ENCODE measurements at places on chromosomes 5 and 9. TPM values are rescaled to one million over a fixed set of nuclear protein-coding genes. Genes with fewer than 3 reads are reported as not detected.

GRCh38 chr5:160075073-160075472 lies 44.2 kb downstream of the PWWP2A start:
- peaks cover 6% of the 10 kb centered on the region for H3K36me3 ChIP-seq
- no peak overlapping the region for H3K27ac ChIP-seq
- no peaks in the 10 kb centered on the region for H3K27me3 ChIP-seq
- H3K4me3 ChIP-seq, result no peak overlapping the region

- H3K27me3 ChIP-seq, result no peaks in the 10 kb centered on the region
- peak; percentile 50 for DNase-seq
- H3K4me3 ChIP-seq, result no peak overlapping the region
- peaks cover 69% of the 10 kb centered on the region for H3K4me1 ChIP-seq
- H3K27ac ChIP-seq, result peak overlapping the region; percentile 65
- H3K36me3 ChIP-seq, result no peaks in the 10 kb centered on the region
Measured at GRCh38 chr5:158884827-158885518, 214.7 kb downstream of the EBF1 start.

GRCh38 chr5:89615839-89616518 lies 733.0 kb upstream of the MEF2C start:
- H3K4me3 ChIP-seq, result no peak overlapping the region
- no peak for DNase-seq
- H3K36me3 ChIP-seq, result no peaks in the 10 kb centered on the region
- H3K27me3 ChIP-seq, result no peaks in the 10 kb centered on the region
- no peak overlapping the region for H3K27ac ChIP-seq

GRCh38 chr5:2032432-2032831 lies 149.7 kb upstream of the IRX4 start:
- DNase-seq, result no peak
- H3K4me1 ChIP-seq, result no peaks in the 10 kb centered on the region
- H3K27ac ChIP-seq, result no peak overlapping the region
- peaks cover 6% of the 10 kb centered on the region for H3K27me3 ChIP-seq
- H3K4me3 ChIP-seq, result no peak overlapping the region

DNA sequence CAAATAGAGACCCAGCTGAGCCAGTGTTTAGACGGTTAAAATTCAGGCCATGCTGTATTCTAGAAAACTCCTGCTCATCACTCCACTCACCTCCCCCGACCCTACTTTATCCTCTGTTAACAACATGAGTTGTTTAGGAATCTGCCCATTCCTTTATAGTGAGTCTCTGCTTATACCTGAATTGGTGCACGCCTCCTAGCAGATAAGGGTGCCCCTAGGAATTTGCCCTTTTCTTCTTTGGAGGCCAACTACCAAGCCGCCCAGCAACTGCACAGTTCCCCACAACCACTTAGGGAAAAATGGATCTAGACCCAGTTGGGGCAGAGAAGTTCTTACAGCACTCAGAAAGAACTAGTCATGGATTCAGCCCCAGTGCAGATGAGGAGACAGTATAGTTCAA lies 102.3 kb downstream of the MAMDC2 start:
- no peak overlapping the region for H3K27ac ChIP-seq
- no peaks in the 10 kb centered on the region for H3K4me1 ChIP-seq
- no peak overlapping the region for H3K4me3 ChIP-seq
- H3K36me3 ChIP-seq, result no peaks in the 10 kb centered on the region
- no peak for DNase-seq

GRCh38 chr5:77311214-77311571 lies 100.7 kb downstream of the PDE8B start:
- no peak for DNase-seq
- no peaks in the 10 kb centered on the region for H3K27me3 ChIP-seq
- no peaks in the 10 kb centered on the region for H3K4me1 ChIP-seq
- no peaks in the 10 kb centered on the region for H3K36me3 ChIP-seq

DNA sequence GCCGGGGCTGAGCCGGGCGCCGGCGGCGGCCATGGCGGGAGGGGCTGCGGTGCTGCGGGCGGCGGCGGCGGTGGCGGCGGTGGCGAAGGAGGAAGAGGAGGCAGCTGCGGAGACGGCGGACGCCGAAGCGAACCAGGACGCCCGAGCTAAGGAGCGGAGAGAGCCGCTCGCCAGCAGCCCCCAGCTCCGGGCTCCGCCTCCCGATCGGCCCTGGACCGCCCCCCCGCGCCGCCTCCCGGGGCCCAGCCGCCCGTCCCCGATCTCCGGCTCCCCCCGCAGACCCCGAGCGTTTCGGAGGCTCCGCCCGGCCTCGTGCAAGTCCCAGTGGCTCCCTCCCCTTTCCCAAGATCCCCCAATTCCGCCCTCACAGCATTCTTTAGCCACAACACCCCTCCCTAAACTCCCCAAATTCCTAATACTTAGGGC lies at the start of gene ASTN2:
ASTN2 (minus strand) TSS at position 152 of the 426 bp plus-strand sequence; CDS start at position 33, 119 bp downstream.
- H3K27me3 ChIP-seq, result no peaks in the 10 kb centered on the region
- no peak for DNase-seq
- no peaks in the 10 kb centered on the region for H3K4me1 ChIP-seq
- no peak within 1 kb of the TSS for H3K4me3 ChIP-seq
- no peak within 1 kb of the TSS for H3K27ac ChIP-seq

GRCh38 chr9:81575956-81576355 lies 113.4 kb downstream of the TLE1 start:
- no peak overlapping the region for H3K27ac ChIP-seq
- no peaks in the 10 kb centered on the region for H3K4me1 ChIP-seq
- H3K36me3 ChIP-seq, result peaks cover 2% of the 10 kb centered on the region
- no peak for DNase-seq
- no peaks in the 10 kb centered on the region for H3K27me3 ChIP-seq

GRCh38 chr5:146827901-146828300 lies 50.7 kb downstream of the PPP2R2B start:
- no peak overlapping the region for H3K4me3 ChIP-seq
- no peak overlapping the region for H3K27ac ChIP-seq
- no peaks in the 10 kb centered on the region for H3K4me1 ChIP-seq
- DNase-seq, result no peak
- no peaks in the 10 kb centered on the region for H3K36me3 ChIP-seq

- DNase-seq, result no peak
- H3K36me3 ChIP-seq, result no peaks in the 10 kb centered on the region
- H3K4me3 ChIP-seq, result peak overlapping the region; percentile 1
- H3K27ac ChIP-seq, result no peak overlapping the region
Measured at GRCh38 chr9:107285286-107285685, 2.2 kb downstream of the RAD23B start.

DNA sequence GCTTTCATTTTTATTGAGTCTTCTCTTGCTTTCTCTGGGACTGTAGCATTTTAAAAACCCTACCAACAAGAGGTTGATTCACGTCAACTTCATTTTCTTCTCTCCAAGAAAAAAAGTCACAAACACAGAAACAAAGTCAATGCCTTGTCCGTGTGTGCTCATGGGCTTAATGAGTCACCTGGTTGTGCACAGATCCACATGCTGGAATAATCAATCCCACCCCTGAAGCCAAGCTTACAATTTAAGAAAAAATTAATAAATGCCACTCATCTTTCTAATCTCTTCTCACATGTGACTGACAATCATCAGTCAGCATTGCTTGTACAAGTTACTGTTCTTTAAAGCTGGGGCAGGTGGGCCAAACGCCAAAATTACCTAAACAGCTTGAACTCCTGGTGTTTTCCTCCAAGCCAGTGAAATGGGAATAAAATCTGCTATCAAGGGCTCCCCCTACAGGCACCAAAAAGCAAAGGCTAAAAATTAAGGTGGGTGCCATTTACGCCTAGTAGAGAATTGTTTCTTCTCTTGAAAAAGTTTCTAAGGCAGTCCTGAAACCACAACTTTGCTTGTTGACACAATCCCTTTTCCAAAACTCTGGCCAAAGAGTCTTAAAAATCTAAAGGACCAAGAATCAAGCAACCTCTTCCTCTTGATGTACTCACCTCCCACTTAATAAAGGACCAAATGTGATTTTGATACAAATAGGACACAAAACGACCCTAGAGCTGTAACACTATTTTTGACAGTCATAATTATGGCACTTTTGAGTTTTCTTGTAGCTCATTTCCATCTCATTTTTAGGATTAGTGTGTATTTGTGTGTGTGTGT lies 21.3 kb downstream of the TRMO start:
- peak; percentile 60 for DNase-seq
- H3K4me3 ChIP-seq, result no peak overlapping the region
- peaks cover 27% of the 10 kb centered on the region for H3K36me3 ChIP-seq
- H3K27me3 ChIP-seq, result no peaks in the 10 kb centered on the region
- peaks cover 2% of the 10 kb centered on the region for H3K4me1 ChIP-seq

DNA sequence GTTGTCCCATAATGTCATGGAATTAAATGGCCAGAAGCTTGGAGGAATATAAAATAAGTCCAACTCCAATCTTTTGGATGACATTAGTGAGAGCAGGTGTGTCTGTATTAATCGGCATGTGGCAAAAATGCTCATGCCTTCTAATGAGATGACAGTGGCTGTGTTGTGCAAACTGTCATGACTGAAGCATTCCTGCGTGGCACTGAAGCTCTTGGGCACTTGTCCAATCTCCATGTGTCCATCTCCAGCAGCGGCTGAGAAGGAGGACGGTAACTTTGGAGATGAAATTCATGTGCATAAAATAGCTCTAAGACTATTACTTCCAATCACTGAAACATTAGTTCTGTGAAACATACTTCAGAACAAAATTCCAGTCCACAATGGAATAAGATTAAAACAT lies 697.5 kb upstream of the GRAMD2B start:
- H3K27me3 ChIP-seq, result no peaks in the 10 kb centered on the region
- DNase-seq, result no peak
- no peaks in the 10 kb centered on the region for H3K4me1 ChIP-seq
- H3K36me3 ChIP-seq, result no peaks in the 10 kb centered on the region
- no peak overlapping the region for H3K4me3 ChIP-seq

GRCh38 chr5:173823721-173824567 lies 64.2 kb upstream of the CPEB4 start:
- peak overlapping the region; percentile 12 for H3K27ac ChIP-seq
- no peaks in the 10 kb centered on the region for H3K36me3 ChIP-seq
- no peaks in the 10 kb centered on the region for H3K27me3 ChIP-seq
- H3K4me1 ChIP-seq, result peaks cover 69% of the 10 kb centered on the region

- H3K27ac ChIP-seq, result no peak overlapping the region
- no peaks in the 10 kb centered on the region for H3K27me3 ChIP-seq
- H3K4me3 ChIP-seq, result no peak overlapping the region
- no peaks in the 10 kb centered on the region for H3K4me1 ChIP-seq
- no peak for DNase-seq
Measured at GRCh38 chr5:115423051-115423450, 121.5 kb downstream of the FEM1C start.

DNA sequence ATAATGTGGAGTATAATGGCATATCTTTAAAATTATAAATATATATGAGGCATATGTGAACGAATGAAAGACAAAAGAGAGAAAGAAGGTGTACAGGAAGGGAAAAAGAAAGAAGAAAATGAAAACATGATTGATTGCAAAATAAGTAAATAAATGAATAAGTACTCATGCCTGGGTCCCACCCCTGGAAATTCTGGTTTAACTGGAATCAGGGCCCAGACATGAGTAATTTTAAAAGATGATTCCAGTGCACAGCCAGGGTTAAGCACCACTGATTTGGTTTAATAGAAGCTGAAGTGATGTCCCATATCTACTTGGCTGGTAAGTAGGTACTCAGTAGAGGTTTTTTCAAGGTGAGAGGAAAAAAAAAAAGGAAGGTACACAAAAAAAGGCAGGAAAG lies 34.0 kb upstream of the HOMER1 start:
- DNase-seq, result no peak
- H3K27ac ChIP-seq, result no peak overlapping the region
- no peaks in the 10 kb centered on the region for H3K36me3 ChIP-seq
- no peak overlapping the region for H3K4me3 ChIP-seq
- no peaks in the 10 kb centered on the region for H3K4me1 ChIP-seq

DNA sequence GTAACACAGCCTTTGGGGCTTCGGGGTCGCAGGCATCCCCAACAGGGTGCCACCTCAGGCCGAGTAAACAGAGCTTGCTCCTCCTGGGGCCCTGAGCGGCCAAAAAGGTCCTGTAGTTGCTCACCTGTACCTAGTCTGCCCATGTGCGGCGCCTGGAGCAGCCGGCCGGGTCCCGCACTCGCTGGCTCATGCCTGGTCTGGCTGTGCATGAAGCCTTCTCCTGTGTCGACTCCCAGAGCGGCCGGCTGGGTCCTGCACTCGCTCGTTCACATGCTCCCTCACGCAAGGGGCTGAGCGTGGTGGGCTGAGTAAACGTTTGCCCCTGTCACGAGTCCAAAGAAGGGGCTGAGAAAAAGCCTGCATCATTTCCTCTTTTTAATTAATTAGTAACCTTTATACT lies 162.4 kb upstream of the TUT7 start:
- DNase-seq, result no peak
- no peaks in the 10 kb centered on the region for H3K4me1 ChIP-seq
- H3K4me3 ChIP-seq, result no peak overlapping the region
- no peak overlapping the region for H3K27ac ChIP-seq
- H3K36me3 ChIP-seq, result no peaks in the 10 kb centered on the region

DNA sequence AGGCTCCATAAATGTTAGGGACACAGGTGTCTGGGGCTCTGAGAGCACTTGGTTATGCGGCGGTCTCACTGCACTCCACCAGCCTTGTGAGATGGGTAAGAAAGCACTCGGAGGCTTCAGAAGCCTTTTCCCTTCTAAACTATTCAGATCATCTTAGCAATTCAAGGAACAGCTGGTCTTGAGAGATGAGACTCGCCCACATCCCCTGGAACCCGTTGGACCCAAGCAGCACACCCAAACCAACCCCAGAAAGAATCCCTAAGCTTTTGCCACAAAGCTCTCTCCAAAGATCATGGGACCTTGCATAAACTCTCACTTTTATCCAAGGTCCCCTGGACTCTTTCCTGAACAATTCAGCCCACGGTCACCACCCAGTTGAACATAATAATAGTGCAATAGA lies 90.2 kb downstream of the RAPGEF1 start:
- H3K4me1 ChIP-seq, result peaks cover 28% of the 10 kb centered on the region
- no peak overlapping the region for H3K27ac ChIP-seq
- no peak for DNase-seq
- no peaks in the 10 kb centered on the region for H3K27me3 ChIP-seq
- H3K36me3 ChIP-seq, result peaks cover 73% of the 10 kb centered on the region

DNA sequence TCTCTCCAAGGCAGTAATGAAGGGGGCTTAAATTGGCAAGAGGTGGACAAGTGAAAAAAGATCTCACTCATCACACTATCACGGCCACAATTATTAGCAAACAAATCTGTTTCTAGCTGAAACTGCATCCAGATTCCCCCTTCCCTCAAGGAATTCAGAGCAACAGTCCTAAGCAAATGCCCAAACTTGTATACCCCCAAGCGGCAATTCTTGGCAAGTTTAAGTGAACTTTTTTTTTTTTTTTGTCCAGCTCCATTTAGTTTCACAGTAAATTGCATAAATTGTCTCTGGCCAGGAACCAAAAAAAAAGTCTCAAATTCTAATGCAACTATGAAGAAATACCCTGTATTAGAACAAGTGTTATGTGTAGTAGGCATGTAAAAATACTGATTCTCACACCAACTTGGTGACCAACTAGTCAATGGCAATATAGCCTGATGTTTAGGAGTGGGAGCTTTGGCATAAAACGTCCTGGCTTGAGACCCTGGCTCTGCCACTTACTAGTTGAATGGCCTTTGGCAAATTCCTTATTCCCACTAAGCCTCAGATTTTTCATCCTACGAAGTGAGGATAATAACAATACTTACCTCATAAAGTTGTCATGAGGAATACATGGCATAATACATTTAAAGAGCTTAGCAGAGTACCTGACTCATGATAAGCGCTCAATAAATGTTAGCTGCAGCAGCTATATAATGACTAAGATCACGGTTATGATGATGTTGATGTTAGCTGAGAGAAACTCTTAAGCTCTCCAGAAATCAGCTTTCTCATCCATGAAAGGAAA lies 193.2 kb downstream of the ADAMTSL1 start:
- H3K4me1 ChIP-seq, result no peaks in the 10 kb centered on the region
- no peak overlapping the region for H3K4me3 ChIP-seq

GADD45G gene
- polyA plus RNA-seq, result 4.3 TPM

GPRIN1 gene
- 0.72 TPM for polyA plus RNA-seq

CA9 gene
- polyA plus RNA-seq, result not detected

OCLN gene
- 5.6 TPM for polyA plus RNA-seq

NFIB gene
- not detected for polyA plus RNA-seq

CAMK2A gene
- polyA plus RNA-seq, result not detected

HAVCR2 gene
- polyA plus RNA-seq, result 0.64 TPM

Measured in B cell (primary cell).